HuH-7.5 (cell line): ENCODE measurements at places on chromosomes 6 and 20.

- no peak for DNase-seq
These were observed 55.1 kb upstream of the ISM1 start for GRCh38 chr20:13166011-13166410.

GRCh38 chr20:8271727-8272126 is 139.7 kb downstream of the PLCB1 start:
- no peak for DNase-seq

GRCh38 chr6:30882759-30883684 is 1.3 kb upstream of the DDR1 start:
- no peak for DNase-seq

DNA sequence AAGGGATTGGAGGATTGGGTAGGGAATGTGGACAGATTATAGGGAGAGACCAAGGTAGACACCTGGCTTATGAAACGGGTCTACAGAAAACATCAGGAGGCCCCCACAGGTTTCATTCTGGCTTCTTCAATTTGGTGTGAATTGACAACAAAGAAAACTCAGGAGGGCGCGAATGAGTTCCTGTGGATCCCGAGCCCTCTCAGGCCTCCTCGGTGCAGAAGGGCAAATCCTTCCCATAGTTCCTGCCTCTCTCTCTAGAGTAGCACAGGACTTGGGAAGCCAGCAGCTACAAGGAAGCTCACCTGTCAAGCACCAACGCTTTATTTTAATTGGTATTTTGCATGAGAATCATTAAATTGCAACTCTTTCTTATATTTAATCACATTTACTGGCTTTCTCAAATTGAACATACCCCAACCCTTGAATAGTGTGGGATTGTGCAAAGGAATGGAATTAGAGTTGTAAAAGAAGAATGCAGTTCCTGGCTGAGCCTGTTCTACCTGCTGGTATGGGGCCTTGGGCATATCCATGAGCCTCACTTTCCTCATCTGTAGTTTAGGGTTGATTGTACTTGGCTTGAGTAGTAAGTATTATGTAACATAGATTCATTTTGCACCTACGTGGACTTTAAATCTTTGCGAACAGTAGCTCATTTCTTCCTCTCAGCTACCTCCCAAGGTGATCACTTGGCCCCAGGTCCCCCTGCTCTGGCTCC is 56.4 kb upstream of the PHACTR2 start:
- DNase-seq, result no peak

GRCh38 chr20:43831481-43832065 is 83.1 kb upstream of the TOX2 start:
- no peak for DNase-seq

GRCh38 chr6:141669141-141669540 is 463.6 kb upstream of the GJE1 start:
- no peak for DNase-seq

DNA sequence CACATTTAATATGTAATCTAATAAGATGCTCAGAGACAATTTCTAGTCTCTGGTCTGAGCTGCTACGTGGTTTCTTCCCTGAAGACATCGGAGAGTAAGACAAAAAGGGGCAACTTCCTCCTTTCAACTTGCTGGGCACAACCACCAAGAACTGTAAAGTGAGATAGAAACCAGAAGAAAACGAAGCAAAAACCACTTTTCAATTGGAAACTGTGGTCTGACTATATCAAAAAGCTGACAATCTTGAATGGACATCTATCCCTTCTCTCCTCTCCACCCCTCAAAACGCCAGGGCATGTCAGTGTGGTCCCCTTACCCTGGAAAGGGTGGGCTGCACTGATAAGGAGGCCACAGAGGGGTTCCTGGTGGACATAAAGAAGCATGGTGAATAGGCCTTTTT is 269.1 kb downstream of the CD83 start:
- DNase-seq, result no peak

- DNase-seq, result no peak
These were observed 162.2 kb downstream of the NKAIN2 start for GRCh38 chr6:123965894-123966293.

DNA sequence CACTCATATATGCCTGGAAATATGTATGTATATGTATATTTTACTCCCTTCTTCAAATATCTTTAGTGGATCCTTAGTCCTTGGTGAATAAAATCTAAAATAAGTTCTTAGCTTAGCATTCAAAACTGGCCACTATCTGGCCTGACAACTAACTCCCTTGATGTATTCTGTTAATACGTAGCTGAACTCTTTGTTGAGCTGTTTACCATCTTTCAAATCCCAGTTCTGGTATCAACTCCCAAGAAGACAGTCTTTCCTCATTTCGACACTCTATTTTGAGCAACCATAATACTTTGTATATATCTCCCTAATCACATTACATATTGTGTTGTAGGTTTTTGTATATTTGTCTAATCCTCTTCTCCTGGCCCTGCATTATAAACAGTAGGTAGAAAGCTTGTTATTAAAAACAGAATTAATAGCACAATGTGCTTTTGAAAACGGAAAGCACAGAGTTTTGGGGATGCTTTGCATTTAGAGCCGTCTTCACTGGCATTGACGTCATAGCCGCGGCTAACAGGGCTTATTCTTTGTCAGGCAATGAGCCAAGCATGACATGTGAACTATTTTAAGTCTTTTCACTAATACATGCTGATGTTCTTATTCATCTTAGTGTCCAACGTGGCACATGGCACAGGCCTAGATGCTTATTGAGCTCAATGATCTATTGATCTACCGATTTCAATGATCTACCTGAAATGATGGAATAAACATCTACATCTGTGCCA is 47.2 kb upstream of the CCN2 start:
- DNase-seq, result no peak

- no peak for DNase-seq
These were observed 968.9 kb upstream of the EYS start for GRCh38 chr6:66675906-66676305.

- no peak for DNase-seq
These were observed 48.2 kb downstream of the AGPAT4 start for GRCh38 chr6:161225681-161226008.

DNA sequence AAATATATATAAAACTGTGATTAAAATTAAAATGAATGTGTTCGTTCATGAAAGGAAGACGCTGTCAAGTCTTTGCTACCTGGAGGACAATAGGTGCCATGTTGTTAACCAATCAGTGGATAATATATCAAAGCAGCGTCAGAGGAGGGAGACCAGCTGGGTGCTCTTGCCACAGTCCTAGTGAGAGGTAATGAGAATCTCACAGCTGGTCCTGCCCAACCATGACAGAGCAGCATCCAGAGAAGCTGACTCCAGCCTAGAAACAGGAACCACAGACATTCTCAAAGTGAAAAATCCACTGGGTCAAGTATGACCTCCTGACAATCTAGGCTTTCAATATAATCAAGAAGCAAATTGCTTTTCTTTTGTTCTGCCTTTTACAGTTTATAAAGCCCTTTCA is 94.5 kb upstream of the LRFN2 start:
- no peak for DNase-seq

DNA sequence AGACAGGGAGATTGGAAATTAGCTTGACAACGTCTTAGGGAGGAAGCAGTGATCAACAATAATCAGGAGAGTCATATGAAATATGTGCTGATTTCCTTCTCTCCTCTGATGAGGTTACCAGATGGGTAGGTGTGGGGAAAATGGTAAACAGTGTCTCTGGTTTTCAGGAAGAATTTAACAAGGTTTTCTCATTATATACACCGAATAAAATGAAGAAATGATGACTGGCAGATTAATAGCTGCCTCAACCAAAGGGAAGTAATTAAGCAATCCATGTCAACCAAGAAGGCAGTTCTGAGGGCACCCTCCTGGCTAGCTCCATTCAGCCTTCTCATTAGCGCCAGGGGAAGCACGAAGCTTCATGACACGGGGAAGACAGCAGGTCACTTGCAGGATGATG is 12.7 kb upstream of the RAMACL start:
- DNase-seq, result no peak

DNA sequence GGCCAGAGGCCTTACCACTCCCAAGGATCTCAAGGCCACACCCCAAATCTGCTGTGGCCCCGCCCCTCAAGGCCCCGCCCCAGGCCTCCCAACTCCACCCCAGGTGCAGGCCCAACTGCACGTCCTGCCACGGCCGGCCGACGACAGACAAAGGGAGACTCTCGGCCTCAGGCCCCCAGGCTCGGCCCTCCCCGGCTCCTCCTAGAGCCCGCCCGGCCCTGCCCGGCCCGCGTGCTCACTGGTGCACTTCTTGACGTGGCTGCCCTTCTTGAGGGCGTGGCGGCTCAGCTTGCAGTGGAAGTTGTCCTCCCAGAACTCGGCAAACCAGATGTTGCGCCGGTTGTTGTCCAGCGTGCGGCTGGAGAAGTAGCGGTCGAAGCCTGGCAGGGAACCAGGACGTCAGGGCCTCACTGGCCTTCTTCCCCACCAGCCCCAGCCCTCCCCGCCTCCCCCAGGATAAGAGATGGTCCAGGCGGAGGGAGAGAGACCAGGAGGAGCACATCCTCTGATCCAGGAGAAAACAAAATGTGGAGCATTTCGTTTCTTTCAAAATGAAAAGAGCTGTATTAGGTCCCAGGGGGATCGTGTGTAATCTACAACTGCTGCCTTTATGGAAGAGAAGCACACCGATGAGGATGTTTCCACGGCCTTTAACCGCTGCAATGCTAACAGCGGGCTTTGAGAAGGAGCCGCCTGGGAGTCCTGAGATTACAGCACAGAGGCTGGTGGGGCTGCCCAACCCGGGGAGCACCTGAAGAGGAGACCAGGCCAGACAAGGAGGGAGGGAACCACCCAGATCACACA is 89.4 kb downstream of the GRM4 start:
- peak; percentile 26 for DNase-seq

DNA sequence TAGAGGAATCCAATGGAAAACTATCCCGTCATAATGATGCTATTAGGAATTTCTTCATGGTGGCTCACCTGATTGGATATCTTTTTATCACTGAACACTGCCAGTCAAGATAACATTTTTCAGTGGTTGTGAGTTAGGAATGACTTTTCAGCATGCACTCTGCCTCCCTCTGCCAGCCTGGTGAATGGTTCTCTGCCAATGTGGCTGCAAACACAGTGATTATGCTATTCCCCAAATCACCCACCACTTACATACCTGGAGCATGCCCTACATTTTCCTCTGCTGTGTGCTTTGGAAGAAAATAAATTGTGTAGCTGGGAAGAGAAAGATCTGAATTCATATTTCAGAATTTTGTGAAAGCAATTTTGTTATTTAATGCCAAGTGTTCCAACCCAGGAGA is 102.6 kb upstream of the LAMP5 start:
- DNase-seq, result no peak

GRCh38 chr6:29011276-29011734 is 6.2 kb upstream of the ZNF311 start:
- DNase-seq, result no peak

DNA sequence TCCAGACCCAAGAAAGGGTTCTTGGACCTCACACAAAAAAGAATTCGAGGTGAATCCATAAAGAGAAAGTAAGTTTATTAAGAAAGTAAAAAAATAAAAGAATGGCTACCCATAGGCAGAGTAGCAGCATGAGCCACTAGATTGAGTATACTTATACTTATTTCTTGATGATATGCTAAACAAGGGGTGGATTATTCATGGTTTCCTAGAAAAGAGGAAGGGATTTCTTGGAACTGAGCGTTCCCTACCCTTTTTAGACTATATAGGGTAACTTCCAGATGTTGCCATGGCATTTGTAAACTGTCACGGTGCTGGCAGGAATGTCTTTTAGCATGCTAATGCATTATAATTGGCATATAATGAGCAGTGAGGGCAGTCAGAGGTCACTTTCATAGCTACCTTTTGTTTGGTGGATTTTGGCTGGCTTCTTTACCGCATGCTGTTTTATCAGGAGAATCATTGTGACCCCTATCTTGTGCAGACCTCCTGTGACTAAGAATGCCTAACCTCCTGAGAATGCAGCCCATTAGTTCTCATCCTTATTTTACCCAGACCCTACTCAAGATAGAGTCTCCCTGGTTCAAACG is 44.3 kb downstream of the TENT5A start:
- no peak for DNase-seq

DNA sequence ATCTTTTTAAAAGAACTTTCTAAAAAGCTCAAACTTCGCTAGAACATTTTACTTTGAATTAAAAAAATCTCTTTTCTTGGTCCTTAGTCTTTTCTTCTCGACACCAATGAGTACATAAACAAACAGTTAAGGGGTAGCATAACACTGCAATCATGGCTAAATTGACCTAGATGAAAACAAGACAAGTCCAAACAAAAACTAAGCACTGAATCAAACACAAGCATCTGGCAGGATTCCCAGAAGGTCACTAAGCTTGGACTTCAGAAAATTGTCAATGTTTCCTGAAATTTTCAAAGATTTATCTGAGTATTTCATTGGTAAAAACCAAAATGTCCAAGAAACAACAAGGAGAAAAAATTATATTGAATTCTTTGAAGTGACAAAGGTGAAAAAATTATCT is 5.0 kb downstream of the COL21A1 start:
- DNase-seq, result no peak

GRCh38 chr6:53439556-53439955 is 90.8 kb upstream of the ELOVL5 start:
- no peak for DNase-seq

DNA sequence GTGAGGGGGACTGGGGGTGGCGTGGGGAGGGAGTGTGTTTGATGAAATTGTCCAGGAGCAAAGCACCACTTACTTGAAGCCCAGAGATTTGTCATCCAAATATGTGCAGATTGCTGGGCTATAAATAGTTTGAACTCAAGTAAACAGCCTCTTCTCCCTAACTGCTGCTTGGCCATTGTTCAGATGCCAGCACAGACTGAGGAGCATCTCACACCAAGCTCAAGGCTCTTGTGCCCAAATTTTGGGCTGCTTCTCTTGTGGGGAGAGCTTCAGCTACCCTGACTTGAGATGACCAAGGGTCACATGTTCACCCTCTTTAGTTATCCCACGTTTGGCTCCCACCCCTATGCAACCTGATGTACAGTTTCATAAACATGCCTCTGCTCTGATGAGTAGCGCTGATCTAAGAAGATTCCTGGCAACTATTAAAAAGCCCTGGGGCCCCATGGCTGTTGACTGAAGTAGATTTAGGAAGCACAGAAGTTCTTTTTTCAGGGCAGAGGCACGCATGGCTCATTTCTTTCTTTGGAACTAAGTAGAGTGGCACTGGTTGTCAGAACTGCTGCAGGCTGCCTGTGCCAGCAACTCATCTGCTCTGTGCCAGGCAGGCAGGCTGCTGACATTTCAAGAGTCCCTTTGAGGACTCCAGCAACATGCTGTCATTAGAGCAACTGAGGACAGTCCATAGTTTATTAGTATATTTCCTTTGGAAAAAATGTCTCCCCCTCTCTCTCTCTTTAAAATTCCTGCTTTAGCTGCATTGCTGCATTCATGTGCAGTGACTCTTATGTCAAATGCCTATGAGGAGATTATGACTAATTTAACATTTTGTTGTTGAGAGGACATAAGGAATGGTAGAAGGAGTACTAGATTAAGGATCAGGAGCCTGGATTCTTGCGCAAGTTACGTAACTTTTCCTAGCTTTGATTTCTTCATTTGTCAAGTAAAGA is 9.6 kb upstream of the PKIG start:
- DNase-seq, result no peak

GRCh38 chr20:50969435-50969834 is 10.8 kb downstream of the MOCS3 start:
- no peak for DNase-seq
